ENCODE measurements at places on chromosomes 4 and X.

GRCh38 chr4:104501290-104501689 lies 6.6 kb upstream of the CXXC4 start:
- DNase-seq = no peak

- no peak for DNase-seq
These were observed 22.7 kb upstream of the ACSL1 start for GRCh38 chr4:184848510-184848909.

- peak; percentile 66 for DNase-seq
These were observed 65.9 kb upstream of the HPF1 start for GRCh38 chr4:169823685-169824084.

- DNase-seq = peak; percentile 13
These were observed 10.2 kb upstream of the KCNE5 start for GRCh38 chrX:109635146-109635545.

GRCh38 chr4:53228036-53228435 lies 137.8 kb downstream of the SCFD2 start:
- no peak for DNase-seq

DNA sequence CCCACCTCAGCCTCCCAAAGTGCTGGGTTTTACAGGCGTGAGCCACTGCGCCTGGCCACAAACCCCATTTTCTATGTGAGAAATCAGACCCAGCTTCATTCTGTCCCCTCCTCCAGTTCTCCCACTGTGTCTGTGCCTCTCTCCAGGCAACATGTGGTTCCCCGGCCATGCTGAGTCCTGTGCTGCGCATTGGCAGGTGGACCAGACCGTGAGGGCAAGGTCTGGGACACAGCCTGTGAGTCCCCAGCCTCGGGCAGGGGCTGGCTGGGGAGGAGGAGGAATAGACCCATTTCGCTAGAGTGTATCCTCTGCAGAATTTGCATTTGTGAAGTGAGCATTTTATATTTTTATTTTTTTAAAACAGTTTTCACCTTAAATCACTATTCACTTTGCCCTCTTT lies 21.5 kb upstream of the CLDN24 start:
- DNase-seq = no peak

DNA sequence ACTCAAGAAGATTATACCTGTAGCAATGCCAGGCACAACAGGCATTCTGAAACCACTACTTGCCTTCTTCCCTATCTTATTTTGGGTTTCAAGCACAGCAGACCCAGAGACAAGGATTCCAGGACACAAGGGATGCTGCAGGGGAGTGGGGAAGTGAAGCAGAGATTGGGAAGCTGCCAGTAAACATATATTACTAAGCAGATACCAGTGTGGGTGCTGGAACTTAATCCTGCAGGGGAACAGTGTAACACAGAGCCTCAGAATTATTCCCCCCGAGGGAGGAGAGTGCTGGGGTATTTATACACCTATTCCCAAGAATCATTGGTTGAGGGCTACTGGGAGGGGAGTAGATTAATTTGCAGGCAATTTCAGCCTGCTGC lies 33.3 kb upstream of the MAML3 start:
- no peak for DNase-seq

- peak; percentile 54 for DNase-seq
These were observed 72.9 kb upstream of the ENOX2 start for GRCh38 chrX:130975947-130976346.

Data from ACHN (cell line).